ENCODE measurements at places on chromosomes 3 and 15.

- no peak for DNase-seq
Observed at GRCh38 chr3:107208100-107208499, 169.1 kb upstream of the CCDC54 start.

GRCh38 chr3:39548282-39548681 lies 80.8 kb downstream of the MOBP start:
- DNase-seq, result no peak

GRCh38 chr3:157075693-157076420 lies 84.1 kb downstream of the CCNL1 start:
- DNase-seq, result no peak

DNA sequence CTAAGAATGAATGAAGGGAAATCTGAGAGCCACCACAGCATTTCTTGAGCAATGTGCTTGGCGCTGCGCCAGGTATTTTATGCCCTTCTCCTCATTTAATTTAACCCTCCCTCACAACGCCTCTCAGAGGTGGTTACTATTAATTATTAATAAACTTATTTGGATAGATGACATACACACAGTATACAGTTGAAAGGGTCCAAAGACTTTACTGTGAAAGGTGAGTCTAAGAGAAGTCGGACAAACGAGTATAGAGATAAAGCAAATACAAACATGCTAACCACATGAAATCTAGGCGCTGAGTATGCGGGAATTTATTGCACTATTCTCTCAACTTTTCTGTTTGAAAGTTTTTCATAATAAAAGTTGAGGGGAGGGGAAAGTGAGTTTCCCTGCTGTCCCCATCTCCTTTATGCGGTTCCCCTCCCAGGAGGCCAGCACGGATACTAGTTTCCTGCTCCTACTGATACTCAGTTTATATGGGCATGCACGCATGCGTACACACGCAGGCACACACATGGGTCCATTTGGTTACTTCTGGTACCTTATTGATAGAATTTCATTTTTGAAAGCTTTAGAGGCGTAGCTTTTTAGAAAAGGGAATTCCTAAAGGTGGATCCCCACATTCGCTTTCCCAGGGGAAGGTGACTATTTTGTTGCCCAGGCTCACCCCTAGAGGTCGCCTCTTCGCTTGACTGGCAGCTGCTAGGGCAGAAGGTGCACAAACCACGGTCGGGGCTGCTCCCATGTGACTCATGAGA lies 28.5 kb upstream of the KCTD6 start:
- DNase-seq, result peak; percentile 78

GRCh38 chr3:175404027-175404426 lies 544.9 kb downstream of the NAALADL2 start:
- peak; percentile 32 for DNase-seq

DNA sequence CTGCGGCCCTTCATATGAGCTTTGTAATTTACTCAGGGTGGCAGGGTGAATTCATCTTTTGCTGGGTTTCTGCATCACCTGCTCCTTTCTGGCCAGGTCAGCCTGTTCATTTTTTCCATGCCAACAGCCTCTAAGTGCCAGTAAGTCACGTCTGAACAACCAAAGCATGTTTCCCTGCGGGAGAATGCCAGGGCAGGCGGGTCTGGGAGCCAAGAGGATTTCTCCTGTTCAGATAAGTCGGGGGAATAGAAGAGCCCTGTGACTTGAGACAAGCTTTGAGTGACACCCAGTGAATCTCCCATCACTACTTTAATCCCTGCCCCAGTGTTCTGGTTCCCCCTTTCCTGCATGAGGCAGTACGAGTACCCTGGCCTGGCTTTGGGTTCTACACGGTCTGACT lies 153.1 kb downstream of the PGPEP1L start:
- DNase-seq, result no peak

DNA sequence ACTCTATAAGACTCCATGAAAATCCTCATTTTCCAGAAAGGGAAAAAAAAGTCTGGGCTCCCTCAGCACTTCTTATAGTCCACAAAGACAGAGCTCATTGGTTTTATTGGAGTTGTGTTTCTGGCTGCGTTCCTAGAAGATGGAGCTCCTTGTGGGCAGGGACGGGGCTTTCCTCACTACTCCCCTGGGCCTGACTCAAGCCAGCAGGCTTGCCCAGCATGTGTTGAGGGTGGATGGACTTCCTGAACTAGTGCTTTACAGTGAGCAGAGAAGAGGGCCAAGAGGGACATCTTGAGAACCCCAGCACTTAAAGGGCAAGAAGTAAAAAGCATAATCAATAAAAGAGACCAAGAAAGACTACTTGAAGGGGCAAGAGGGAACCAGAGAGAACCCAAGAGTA lies 43.2 kb upstream of the EPHB1 start:
- no peak for DNase-seq

DNA sequence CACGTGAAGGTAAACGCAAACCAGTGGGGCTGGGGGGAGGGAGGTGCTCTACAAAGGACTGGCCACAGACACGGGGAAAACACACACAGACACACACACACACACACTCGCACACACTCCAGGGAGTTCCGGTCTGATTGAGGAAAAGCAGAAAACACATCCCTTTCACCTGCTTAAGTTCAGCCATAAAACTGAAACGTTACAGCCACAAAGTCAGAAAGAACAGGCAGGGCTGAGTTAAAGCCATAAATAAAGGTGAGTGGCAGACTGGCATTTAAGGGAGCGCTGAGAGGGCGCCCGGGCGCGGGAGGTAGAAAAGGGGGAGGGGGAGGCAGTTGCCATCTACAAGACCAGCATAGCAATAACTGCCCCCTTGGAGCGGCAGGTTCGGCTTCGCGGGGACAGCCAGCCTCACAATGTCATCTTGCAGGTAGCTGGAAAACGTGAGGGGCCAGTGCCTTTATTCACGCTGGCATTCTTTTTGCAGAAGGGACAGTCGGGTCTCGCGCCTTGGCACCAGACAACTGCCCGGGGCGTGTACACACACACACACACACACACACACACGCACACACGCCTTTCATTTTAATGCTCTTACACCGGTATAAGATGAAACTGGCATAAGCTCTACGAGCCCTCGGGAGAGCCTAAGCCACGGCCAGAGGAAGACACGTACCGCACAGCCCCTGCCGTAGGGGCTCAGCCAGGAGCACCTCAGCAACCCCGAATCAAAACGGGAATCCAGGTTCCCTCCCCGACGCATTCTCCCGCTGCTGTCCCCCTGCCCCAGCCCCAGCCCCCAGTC lies 866 bp downstream of the TNIK start:
- peak; percentile 39 for DNase-seq

- no peak for DNase-seq
Observed at GRCh38 chr3:121895121-121895520, 920 bp downstream of the SLC15A2 start.

- no peak for DNase-seq
Observed at GRCh38 chr15:29037997-29038705, 152.4 kb downstream of the APBA2 start.

GRCh38 chr15:51600114-51600513 lies 22.5 kb downstream of the DMXL2 start:
- DNase-seq, result no peak

DNA sequence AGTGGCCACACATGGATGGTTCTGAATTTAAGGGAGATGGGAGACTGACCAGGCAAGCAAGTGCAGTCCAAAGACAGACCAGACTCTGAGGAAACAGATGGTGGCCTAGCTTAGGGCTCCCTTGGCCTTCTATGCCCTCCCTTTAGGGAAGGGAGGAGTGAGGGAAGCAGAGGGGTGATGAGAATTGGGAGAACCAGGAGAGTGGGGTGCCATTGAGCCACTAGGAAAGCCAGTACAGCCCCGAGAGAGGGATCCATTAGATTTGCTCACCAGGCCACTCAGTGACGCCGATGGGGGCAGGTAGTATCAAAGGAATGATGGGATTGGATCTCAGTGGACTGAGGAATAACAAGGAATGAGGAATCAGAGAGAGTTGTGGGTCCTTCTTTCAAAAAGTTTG lies 30.4 kb upstream of the HERC1 start:
- no peak for DNase-seq

GRCh38 chr3:49263159-49263889 lies 13.7 kb downstream of the C3orf62 start:
- no peak for DNase-seq

DNA sequence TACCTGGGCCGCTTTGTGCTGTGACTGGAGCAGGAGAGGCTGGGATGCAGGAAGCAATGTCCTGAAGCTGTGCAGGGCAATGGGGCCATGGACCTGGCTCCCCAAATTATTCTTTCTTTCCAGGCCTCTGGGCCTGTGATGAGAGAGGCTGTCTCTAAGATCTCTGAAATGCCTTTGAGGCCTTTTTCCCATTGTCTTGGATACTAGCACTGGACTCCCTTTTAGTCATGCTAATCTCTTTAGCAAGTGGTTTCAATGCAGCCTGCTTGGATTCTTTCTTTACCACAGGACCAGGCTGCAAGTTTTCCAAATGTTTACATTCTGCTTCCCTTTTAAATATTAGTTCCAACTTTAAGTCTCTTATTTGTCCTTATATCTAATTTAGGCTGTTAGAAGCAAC lies 64.8 kb upstream of the SGO1 start:
- no peak for DNase-seq

- DNase-seq, result no peak
Observed at GRCh38 chr3:63762934-63763550, 56.1 kb upstream of the C3orf49 start.

DNA sequence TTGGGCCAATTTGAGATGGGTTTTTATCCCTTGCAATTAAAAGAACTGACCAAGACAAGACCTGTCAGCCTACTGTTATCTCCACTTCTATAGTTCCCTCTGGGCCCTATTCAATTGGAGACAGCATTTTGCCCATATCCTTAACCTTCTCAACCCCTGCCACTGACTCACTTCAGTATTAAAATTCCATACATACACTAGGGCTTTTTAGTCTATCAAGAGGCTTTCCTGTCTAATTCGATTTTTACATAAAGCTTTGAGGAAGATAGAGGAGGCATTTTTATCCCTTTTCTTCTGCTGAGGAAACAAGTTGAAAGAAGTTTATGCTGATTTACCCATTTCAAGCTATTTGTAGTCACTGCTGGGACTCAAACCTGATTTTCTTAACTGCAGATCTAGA lies 51.1 kb downstream of the GTF2E1 start:
- DNase-seq, result no peak

DNA sequence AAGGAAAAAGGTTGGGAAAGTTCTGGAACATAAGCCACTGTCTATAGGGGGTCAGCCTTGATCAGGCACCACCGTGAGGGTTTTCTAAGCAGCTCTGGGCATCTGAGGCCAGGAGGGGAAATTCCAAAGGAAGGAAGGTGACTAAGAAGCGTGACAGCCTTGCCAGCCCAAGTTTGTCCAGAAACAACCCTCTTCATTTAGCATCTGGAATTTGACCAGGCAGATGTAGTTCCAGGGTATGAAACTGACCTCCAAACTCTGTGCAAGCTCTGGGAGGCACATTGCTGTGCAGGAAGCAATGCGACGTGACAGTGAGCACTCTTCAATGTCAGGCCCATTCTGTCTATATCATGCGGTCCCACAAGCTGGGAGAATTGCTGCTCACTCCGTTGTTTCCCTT lies 85.4 kb upstream of the TPM1 start:
- no peak for DNase-seq

GRCh38 chr3:100932491-100932890 lies 60.7 kb downstream of the ABI3BP start:
- no peak for DNase-seq

- no peak for DNase-seq
Observed at GRCh38 chr3:185949515-185949914, 11.7 kb upstream of the TRA2B start.

DNA sequence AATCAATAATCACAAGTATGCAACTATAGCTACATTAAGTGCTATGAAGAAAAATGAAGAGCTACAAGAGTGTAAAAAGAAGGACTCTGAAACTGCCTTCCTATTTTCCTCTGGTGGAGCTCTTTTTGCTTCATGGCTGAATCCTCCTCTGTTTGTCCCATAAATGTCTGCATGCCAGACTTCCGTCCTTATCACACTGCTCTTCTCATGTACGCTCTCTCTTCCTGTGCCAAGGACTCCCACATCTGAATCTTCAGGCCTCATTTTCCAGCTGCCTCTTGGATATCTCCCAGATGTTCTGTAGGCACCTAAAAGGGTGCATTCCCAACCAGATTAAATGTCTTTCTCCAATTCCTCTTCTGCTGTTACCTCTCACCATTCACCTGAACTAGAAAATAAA lies 123.7 kb downstream of the MECOM start:
- DNase-seq, result no peak
